Right cardiac atrium (tissue), 5 donors: ENCODE measurements at places on chromosomes 5 and 9.

- peak; percentile 32 for DNase-seq
These were observed at the start of gene SPINK13 for GRCh38 chr5:148268566-148268965. TSS of gene SPINK13 (plus strand) at chr5:148268794. CDS start at chr5:148270073, 1,279 bp downstream.

GRCh38 chr9:129435291-129435690, 185.6 kb downstream of the C9orf50 start:
- no peak for DNase-seq

- peak; percentile 81 for DNase-seq
These were observed at the start of gene GDNF for GRCh38 chr5:37839407-37840052. TSS of gene GDNF (minus strand) at chr5:37840041. CDS start at chr5:37834796, 5,245 bp downstream.

DNA sequence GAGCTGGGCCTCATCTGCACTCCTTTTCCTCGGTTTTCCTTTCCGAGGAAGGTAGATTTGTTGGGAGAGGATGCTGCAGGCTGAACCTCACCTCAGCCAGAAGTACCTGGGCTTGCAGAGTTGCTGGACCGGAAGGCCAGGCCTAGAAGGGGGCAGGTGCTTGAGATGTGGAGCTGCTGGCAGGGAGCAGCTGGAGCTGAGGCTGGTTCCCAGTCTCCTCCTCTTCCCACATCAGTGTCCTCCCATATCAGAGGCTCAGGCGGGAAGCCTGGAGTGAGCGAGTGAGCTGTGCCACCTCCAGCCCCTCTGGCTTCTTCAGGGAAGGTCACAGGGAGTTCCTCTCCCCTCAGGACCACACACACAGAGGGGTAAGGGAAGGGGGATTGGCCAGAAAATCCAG, 259.4 kb downstream of the GADD45G start:
- DNase-seq: no peak

GRCh38 chr9:696332-697323, 144.9 kb upstream of the DMRT1 start:
- no peak for DNase-seq

- no peak for DNase-seq
These were observed 351.0 kb downstream of the PRELID2 start for GRCh38 chr5:145484158-145484557.

DNA sequence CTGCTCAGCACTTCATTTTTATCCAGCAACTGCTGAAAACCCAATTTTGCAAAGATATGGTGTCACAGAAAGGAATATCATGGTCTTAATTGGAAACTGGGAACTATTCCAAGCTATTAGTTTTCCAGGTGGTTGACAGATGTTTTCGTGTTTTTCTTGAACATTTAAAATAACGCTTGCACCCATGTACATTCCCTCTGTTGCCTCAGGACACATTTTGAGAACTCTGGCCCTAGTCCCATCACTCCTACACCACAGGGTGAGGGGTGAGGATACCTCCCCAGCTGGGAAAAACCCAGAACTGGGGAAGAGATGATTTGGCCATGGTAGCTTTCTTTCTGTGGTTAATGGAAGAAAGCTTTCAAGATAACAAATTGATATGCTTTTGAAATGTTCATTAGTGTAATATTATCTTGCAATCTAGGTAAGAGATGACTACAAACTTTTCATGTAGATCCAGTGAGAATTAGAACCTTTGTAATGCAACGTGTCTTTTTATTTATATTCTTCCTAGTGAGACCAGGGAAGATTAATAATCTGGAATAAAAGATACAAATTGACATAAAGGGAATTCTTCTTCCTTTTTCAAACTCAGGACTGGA, 627.0 kb downstream of the RAB3C start:
- DNase-seq: no peak
